ENCODE measurements at places on chromosomes 5 and 9. TPM values are rescaled to one million over a fixed set of nuclear protein-coding genes. Genes with fewer than 3 reads are reported as not detected.

Gene DIMT1
- polyA plus RNA-seq = 23.0 TPM

Gene RASGRF2
- polyA plus RNA-seq = 0.69 TPM

Gene ITGA1
- 5.3 TPM for polyA plus RNA-seq

Gene GCNT1
- 0.79 TPM for polyA plus RNA-seq

Gene ELOVL7
- polyA plus RNA-seq = 2.2 TPM

Gene CMYA5
- polyA plus RNA-seq = 0.55 TPM

Gene ESM1
- polyA plus RNA-seq = not detected

Gene C1QTNF2
- polyA plus RNA-seq = 0.53 TPM

Gene TEK
- 1.3 TPM for polyA plus RNA-seq

Gene NREP
- polyA plus RNA-seq = 4.6 TPM

Gene SPATA31A6
- polyA plus RNA-seq = not detected

Gene DDX4
- polyA plus RNA-seq = not detected

Gene ELAVL2
- 0.02 TPM for polyA plus RNA-seq

Gene SREK1IP1
- polyA plus RNA-seq = 31.0 TPM

Gene ATOX1
- polyA plus RNA-seq = 77.3 TPM

Measured in esophagus (tissue), 2 donors.